ENCODE measurements at places on chromosomes 6 and 20. TPM values are rescaled to one million over a fixed set of nuclear protein-coding genes. Genes with fewer than 3 reads are reported as not detected.

The CCN6 gene
- not detected for total RNA-seq

The SRC gene
- 28.3 TPM for total RNA-seq

The KHDRBS2 gene
- 55.8 TPM for total RNA-seq

The PRSS35 gene
- total RNA-seq: 6.9 TPM

The ZNF165 gene
- 0.49 TPM for total RNA-seq

The MUC21 gene
- not detected for total RNA-seq

The ERVFRD-1 gene
- not detected for total RNA-seq

The PKIB gene
- total RNA-seq: 2.0 TPM

The NTSR1 gene
- 5.7 TPM for total RNA-seq

The SMLR1 gene
- total RNA-seq: not detected

The EDN1 gene
- total RNA-seq: 3.4 TPM

The CENPQ gene
- 5.2 TPM for total RNA-seq

The MCCD1 gene
- total RNA-seq: not detected

The DCDC2 gene
- 1.7 TPM for total RNA-seq

The PTK7 gene
- total RNA-seq: 17.9 TPM

The STX11 gene
- total RNA-seq: 0.49 TPM

The CNBD2 gene
- 3.9 TPM for total RNA-seq

The SRSF12 gene
- 27.5 TPM for total RNA-seq

The TRIM10 gene
- 0.25 TPM for total RNA-seq

The PRRT1 gene
- total RNA-seq: 0.74 TPM

The SLC17A3 gene
- total RNA-seq: not detected

The TMX4 gene
- 34.9 TPM for total RNA-seq

The DEF6 gene
- 0.49 TPM for total RNA-seq

The CST2 gene
- not detected for total RNA-seq

The HLA-DMB gene
- 0.49 TPM for total RNA-seq

The NR2E1 gene
- total RNA-seq: 10.8 TPM

The LST1 gene
- total RNA-seq: 0.74 TPM

The MUC22 gene
- total RNA-seq: not detected

The SALL4 gene
- 0.49 TPM for total RNA-seq

The COL10A1 gene
- total RNA-seq: not detected

The OVOL2 gene
- 1.5 TPM for total RNA-seq

The CDSN gene
- not detected for total RNA-seq

The SNX5 gene
- total RNA-seq: 56.1 TPM

The PGBD1 gene
- 15.5 TPM for total RNA-seq

The ECI2 gene
- 18.9 TPM for total RNA-seq

The PAX1 gene
- total RNA-seq: not detected

The HLA-A gene
- total RNA-seq: 43.5 TPM
